Suprapubic skin (tissue), 4 donors: ENCODE measurements at places on chromosomes 2 and 18.

- no peak for DNase-seq
Observed at GRCh38 chr18:73711256-73711655, 436.4 kb downstream of the FBXO15 start.

DNA sequence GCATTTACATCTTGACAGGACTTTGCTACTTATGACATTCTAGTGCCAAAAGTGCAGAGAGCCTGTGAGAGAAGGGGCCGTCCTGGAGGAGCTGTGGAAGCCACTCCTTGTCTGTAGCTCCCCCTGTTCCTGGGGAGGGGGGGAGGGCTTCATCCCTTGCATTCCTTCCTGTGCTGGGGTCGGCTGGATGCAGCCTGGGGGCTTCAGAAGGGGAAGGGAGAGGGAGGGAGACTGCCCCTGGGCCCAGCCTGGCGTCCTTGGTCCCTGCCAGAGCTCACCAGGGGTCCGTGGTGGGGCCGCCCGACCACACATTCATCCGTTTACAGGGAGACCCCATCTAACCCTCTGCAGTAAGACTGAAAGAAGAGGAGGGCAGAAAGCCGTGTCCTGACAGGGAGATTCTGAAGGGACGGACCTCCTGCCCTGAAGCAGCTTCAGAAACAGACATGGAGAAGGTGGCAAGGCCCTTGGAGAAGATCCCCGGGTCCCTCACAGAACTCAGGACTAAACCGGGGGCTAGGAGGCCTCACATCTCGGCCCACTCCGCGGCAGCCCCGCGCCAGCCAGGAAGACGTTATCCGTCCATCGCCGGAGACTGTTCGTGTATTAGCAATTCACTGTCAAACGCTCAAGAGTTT lies 258.3 kb upstream of the SALL3 start:
- no peak for DNase-seq

GRCh38 chr18:75805265-75805664 lies 377.8 kb upstream of the SMIM21 start:
- DNase-seq = no peak

DNA sequence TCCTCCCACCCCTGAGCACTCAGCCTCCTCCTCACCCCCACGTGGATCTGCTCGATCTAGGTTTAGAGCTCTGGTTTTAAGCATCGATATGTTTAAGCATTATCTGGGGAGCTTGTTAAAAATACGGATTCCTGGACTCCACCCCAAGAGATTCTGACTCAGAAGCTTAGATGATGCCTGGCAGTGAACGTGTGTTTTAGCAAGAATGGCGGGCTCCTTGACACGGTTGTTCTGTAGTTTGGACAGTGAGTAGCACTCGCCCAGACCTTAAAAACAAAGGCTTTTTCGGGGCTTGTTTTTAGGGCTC lies 47.3 kb downstream of the LDLRAD4 start:
- no peak for DNase-seq

DNA sequence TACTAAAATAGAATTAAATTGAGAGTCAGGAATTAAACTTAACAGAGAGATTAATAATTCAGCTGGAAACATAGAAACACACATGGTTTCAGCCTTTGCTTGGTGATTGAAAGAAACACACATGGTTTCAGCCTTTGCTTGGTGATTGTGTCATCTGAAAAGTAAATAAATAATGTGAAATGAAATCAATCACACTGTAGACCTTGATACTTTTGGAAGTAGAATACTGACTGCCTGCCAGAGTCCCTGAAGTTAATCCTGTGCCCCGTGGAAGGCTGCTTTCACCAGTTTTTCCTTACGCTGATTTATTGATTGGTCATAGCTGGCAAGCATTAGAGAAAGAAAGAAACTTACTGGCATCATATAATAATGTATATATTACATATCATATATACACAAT lies 1252.7 kb upstream of the FAM98A start:
- no peak for DNase-seq

DNA sequence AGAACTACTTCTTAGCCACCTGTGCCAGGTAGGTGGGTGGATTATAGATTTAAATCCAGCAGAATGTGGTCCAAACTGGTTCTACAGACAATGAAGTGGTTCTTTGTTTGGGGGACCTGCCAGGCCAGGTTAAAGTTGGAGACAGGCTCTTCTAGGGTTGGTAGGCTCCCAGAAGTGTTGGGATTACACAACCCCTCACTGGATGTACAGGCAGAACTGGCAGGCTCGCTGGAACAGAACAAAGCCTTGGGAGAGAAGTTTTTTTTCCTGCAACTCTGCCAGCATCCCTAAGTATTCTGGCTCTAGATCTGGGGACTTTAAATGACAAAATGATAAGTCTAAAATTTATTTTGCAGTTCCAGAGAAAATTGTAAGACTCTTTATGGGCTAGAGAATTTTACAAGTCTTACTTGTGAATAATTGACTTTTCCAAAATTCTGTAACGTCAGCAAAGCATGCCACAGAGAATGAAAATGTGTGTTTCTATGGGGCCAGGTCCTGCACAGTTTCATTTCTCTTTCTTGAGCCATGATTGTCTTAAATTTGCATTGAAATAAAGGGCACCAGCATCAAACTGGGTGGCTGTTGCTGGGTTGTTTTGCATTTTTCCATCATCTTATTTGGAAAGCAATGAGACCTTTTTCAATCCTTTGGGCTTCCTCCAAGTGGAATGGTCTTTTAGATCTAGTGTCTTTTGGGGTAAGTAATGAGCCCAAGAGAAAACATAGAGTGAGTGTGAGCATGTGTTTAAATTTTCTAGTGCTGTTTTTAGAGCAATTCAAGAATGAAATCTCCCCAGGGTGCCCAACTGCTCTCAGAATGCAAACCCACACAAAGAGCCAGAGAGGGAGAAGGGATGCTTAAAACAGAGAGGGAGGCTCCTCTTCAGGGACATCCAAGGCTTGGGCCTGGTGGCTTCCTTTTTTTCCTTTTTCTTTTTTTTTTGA lies 32.4 kb upstream of the ATL2 start:
- no peak for DNase-seq

DNA sequence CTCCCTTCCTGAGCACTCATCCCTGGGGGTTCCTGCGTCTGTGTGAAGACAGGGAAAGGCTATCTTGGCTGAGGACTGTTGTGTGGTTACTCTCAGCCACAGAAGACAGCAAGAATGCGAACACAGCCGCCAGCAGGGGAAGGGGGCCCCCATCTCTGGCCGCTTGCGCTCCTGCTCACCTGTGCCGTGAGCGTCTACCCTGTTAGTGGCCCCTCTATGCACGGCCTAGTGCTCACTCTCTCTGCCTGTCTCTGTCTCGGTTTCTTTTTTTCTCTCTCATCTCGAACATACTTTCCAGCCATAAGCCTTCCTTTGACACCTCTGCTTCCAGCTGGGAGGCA lies 206.7 kb upstream of the APCDD1 start:
- no peak for DNase-seq

GRCh38 chr2:46493241-46493970 lies 14.0 kb downstream of the TMEM247 start:
- DNase-seq = no peak

DNA sequence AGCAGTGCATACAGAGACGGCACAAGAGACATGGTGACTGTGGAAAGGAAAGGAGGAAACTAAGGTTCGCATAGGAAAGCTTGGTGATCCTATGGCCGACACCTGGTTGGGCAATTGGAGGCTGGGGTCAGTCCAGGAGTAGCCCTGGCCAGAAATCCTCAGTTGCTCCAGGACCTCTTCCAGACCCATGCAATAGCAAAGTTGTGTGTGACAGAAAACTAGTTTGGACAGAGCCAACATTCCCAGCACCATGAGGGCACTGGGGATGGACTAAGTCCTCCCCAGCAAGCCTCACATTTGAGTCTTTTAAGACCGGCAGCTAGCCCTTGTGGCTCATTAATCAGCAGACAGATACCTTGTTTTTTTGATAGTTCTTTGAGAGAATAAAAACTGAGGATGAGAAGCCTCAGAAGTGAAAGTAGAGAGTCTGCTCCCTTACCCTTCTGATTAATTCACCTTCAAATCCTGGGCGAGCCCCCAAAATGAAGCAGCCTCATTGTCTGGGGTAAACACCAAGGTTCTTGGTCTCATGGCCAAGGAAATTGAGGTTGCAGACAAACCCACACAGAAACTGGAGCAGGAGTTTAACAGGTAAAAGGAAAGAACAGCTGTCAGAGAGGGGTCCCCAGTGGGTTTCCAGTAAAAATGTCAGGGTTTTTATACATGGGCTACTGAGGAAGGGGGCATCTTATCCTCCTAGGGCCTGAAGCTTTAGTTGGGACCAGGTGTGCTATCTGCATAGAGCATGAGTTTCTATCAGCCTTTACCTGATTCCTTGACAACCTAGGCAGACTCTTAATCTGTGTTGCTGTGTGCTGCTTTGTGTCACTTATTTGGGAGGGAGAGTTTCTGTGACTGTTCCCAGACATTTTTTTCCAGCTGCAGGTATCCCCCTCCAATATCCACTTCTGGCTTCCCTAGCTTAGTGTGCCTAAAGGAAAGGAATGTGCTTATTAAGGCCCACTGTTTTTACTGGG lies 39.1 kb downstream of the STK17B start:
- no peak for DNase-seq

DNA sequence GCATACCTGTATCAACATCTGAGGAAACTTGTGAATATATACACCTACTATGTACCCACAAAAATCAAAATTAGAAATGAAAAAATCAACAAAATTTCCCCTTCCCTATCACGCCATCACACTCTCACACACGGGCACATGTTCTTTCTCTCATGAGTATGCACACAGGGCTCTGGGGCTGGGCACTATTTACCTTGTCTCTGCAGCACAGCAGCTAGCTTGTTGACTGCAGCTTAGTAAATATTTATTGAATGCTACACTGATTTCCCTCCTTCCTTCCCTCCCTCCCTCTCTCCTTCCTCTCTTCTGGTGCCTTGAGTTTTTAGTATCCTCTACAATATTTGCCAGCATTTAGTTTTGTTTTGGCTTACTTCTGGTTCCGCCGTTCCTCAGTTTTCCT lies 182.7 kb upstream of the LHCGR start:
- no peak for DNase-seq
